AG20443 (cell line): ENCODE measurements at places on chromosomes 6 and 20.

GRCh38 chr20:31663838-31664695 lies 26.4 kb downstream of the COX4I2 start:
- DNase-seq = no peak

DNA sequence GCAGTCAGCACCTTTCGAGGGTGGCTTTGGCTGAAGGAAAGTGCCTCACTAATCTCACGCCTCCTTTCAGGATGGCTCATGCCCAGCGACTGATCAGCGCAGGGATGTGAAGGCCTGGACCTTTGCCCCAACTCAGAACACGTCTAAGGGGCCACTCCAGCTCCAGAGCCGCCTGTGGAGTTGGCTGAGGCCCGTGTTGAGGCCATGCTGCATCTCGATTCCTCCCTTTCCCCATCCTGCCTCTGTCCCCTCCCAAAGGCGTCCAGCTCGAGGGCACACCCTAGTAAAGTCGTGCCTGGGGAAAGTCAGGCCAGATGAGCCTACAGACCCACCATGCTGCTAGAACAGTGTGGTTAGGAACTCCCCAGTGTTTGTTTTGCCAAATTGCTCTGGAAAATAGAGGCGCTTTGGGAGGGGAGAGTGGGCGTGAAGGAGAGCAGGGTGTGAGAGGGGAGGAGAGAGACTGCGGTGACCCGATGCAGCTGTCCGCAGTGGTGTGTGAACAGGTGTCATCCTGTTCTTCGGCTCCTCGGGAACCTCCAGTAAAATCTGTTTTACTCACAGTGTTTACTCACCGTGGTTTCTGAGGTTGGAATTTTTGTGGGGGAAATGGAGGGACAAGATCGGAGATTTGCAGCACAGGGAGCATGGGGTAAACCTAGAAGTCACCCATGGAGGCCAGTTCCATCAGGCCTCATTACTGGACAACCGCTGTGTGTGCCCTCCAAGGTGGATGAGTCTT lies 85.0 kb upstream of the PMEPA1 start:
- DNase-seq = peak; percentile 34

- DNase-seq = no peak
Observed at GRCh38 chr20:13990465-13990864, at the start of gene SEL1L2. Gene SEL1L2 (minus strand): TSS chr20:13990614. CDS start chr20:13990534, 80 bp downstream.

DNA sequence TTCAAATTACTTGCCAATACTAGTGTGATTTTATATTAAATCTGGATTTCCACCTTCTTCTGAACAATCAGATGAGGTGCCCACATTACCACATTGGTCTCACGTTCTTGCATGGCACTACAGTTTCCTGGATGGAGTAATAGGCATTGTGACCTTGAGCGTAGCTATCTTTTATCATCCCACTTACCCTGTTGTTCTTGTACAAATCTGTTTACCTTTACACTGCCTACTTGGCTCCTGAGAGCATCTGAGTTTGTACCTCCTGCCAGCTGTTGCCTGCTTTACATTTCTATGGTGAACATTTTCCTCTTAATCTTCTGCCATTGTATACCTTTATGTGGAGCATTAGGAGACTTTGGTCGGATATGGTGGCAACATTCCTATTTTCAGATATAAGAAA lies 90.7 kb downstream of the AKAP7 start:
- DNase-seq = no peak

GRCh38 chr6:87723170-87724078 lies 21.4 kb upstream of the AKIRIN2 start:
- DNase-seq = peak; percentile 90

DNA sequence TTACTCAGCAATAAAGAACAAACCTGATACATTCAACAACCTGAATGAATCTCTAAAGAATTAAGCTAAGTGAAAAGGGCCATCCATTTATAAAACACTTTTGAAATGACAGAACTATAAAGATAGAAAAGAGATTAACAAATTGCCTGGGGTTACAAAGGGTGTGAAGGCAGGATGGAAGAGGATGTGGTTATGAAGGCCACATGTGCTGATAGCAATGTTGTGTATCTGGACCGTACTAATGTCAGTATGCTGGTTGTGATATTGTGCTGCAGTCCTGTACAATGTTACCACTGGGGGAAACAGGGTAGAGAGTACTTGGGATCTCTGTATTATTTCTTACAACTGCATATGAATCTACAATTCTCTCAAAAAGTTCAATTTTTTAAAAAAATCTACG lies 36.4 kb downstream of the ELOVL5 start:
- DNase-seq = no peak

DNA sequence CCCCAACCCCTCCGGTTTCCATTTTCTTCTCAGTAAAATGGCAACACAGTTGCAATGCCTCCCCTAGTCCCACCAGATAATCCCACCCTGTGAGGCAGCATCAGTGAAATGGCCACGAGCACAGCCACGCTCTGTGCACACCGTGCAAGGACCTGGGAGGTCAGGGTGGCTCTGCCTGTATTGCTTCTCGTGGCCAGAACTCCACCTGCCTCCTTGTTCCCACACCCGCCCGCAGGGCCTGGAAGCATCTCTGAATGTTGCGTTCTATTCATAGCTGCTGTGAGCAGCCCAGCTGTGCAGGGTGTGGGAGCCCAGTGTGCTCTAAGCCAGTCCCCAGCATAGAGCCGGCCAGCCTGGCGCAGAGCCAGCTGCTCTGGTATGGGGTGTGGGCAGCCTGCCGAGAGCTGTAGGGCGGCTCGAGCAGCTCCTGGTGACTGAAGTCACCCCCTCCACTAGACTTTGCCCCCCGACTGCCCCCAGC lies 161.1 kb downstream of the DLL1 start:
- DNase-seq = no peak
